Gastroesophageal sphincter (tissue), 4 donors: ENCODE measurements at places on chromosomes 2 and 18.

DNA sequence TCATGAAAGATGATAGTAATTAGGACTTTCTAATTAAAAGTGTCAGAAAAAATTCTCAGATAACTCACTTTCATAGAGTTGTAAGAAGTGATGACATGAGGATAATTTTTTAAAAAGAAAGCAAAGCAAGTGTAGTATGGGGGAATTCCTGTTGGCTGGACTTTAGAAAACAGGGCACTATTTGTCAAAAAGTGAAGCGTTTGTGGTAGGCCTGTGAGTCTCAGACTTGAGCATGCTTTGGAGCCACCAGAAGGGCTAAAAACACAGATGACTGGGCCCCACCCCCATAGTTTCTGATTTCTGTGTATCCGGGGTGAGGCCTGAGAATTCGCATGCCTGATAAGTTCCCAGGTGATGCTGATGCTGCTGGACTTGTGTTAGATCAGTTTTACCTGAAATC is 222.6 kb upstream of the LRRTM1 start:
- no peak for ATAC-seq

DNA sequence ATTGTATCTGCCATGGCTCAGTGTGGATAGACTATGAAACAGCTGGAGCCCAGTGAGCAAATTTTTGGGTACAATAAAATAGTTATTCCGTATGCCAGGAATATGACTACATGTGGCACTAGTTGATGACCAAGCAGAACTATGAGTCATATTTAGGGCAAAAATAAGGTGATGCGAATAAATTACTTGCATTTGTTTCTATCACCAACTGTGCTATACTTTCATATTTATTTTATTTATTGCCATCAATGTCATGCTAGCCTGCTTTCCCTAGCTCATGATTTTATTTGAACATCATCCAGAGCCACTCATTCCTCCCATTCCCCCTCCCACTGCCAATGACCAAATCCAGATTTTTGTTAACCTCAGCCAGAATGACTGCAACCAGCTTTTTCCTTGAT is 13.3 kb upstream of the FAP start:
- no peak for ATAC-seq

DNA sequence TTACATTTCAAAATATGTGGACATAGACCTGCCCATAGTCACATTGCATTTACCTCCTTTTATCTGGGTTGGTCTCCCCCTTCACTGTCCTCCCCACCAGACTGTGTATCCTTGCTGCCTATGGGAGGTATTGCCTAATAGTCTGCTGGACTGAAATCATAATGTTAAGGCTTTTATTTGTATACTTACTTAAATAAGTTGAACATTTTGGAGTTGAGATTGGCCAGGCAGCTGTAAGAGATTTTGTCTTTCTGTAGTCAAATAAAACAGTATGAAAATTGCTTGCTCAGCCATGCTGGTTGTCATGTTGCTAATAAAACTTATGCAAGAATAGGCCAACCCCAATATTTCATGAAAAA is 280.9 kb downstream of the PTPRM start:
- no peak for ATAC-seq

DNA sequence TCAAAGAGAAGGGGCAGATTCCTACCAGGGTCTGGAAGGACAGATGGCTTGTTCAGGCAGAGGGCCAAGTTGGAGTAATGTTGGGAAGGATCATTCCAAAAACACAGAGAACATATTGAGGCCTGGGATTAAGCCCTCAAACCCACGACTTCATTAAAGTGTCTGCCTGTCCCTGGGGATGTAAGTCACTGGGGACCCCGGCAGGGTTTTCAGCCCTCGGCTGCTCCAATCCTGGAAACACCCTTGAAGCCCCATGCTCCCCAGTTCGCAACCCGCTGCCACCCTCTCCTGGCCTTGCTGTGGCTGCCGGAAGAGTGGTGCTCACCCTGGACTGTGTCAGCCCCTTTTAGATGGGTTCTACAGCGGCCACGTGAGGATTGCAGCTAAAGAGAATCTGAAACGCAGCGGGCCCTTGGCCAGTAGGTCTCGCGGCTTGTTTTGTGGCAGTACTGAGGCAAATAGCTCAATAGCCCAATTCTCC is 79.9 kb downstream of the EPAS1 start:
- no peak for ATAC-seq

- no peak for ATAC-seq
Observed at GRCh38 chr2:37390777-37391176, 46.3 kb downstream of the QPCT start.

DNA sequence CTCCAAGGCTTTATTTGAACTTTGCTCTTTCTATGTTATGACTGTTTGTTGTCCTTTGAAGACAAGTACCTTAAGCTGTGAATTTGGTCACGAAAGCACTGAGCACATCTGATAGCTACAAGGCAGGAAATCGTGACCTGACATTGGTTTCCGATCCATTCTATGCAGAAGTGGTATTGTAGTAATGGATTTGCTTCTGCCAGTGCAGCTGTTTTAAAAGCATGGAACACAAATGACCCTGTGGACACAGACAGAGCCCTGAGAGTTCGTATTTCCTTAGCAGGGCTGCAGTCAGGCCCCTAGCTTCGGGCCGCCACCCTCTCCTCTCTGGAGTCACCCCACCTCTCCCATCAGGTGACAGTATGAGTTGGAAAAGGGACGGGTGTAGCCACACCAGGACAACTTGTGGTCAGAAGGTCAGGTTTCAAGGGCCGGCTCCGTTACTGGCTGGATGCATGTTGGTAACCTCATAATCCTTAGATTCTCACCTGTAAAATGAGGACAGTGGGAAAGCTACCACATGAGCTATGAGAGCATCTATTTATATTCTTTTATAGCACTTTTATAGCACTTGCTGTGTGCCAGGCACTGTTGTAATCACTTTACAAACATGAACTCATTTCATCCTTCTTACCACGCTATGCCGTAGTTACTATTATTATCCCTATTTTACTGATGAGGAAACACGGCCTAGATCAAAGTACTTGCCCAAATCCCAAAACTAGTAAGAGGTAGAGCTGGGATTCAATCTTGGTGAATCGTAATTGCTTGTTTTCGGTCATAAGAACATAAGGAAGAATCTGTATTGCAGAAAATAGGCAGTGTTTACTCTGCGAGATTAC is 70.2 kb downstream of the SPATS2L start:
- no peak for ATAC-seq

- ATAC-seq = no peak
Observed at GRCh38 chr18:41923446-41923845, 31.6 kb upstream of the PIK3C3 start.

- no peak for ATAC-seq
Observed at GRCh38 chr2:3154146-3154545, 223.5 kb downstream of the EIPR1 start.

DNA sequence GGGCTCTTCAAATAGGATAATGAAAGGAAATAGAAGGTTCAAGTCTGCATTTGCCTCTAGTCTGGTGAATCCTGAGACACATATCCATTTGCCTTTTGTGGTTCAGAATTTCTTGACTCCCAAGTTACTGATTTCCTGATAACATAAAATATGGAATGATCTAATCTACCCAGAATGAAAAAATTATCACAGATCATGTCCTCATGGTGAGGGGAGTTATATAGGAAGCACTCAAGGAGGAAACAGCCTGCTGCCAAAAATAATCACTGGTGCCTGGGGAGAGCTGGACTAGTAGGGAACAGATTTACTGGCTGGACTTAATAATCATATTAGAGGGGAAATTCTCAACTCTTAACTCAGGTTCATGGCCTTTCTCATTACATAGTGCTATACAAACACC is 95.5 kb upstream of the STK17B start:
- no peak for ATAC-seq

- ATAC-seq = no peak
Observed at GRCh38 chr2:60925994-60926740, 44.8 kb downstream of the REL start.
